ENCODE measurements at places on chromosomes 7 and 10. TPM values are rescaled to one million over a fixed set of nuclear protein-coding genes. Genes with fewer than 3 reads are reported as not detected.

DNA sequence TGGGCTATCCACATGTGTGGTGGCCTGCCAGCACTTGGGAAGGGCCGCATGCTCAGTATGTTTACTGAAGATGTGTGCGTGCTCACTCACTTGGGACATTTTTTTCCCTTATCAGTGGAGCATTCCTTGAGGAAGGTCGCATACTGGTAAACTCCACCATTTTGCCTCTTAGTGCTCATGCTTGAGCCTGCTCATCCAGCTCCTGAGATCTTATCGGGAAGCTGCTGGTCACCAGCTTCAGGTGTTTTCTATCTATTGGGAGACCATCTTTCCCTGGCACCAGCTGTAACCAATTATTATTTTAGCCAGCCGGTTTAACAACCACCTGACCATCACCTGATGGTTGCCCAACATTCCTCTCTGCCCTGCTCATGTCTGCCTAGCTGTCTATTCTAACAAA is 35.0 kb upstream of the TRIM24 start:
- no peak for DNase-seq

PPP1R17 gene
- not detected for polyA plus RNA-seq

DNA sequence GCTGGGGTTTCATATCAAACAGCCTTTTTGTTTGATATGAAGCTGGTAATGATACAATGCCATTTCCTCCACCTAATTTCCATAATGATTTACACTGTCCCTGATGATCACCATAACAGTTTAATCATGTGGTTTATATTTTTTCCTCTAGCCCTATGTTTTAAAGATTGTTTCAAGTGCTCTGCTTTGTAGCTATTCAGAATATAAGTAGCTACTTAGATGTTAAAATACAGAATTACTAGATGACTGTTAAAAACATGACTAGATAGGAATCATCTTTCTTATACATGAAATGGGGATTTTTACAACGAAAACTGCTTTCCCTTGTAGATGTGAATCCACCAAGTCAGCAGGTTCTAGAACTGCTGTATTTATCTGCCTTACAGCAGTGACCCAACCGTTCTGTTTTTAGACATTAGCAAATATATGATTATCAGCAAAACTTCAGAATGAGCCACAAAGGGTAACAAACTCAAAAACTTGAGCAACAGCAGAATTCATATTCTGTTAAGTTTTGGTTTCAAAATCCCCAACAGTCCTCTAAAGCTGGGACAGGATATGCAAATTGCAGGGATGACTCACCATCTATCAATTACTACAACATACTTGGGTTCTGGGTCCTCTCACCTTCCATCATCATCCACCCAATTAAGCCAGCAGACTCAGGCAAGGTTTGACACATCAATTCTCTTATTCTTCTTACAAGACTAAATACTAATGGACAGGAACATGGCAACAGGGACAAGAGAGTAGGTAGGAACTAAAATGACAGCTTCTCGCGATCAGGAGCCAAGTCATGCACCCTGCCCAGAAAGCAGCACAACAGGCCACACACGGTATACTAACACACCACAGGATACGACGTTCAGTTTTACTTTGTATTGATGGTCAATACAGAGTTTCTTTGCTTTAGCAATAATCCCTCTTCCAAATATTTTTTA is 83.9 kb downstream of the PIP4K2A start:
- no peak for DNase-seq

- DNase-seq: no peak
Measured at GRCh38 chr7:48813472-48813871, 110.9 kb upstream of the CDC14C start.

- DNase-seq: no peak
Measured at GRCh38 chr7:87370660-87371180, 25.3 kb downstream of the CROT start.
